ENCODE measurements at places on chromosomes 11 and 22.

- no peak for DNase-seq
Measured at GRCh38 chr11:115927823-115928329, 423.7 kb upstream of the CADM1 start.

DNA sequence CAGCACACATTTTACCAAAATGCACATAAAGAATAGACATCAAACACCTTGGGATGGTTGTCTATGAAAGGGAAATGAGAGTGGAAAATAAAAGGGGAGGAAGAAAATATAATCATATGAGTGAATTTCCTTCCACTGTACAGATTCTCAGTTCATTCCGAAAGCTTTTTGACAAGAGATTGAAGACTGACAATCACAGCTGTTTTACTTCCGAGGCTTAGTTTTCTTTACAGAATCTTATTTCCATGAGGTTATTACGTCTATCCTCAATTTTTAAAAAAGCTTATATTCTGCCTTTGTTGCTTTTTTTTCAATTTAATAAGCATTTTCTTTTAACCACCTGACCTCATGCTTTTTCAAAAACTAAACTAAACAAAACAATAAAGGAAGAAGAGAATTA, 12.8 kb upstream of the NNMT start:
- no peak for DNase-seq

- DNase-seq, result no peak
Measured at GRCh38 chr11:96854425-96854824, 464.6 kb downstream of the JRKL start.

GRCh38 chr11:116062129-116062489, 557.9 kb upstream of the CADM1 start:
- DNase-seq, result no peak

DNA sequence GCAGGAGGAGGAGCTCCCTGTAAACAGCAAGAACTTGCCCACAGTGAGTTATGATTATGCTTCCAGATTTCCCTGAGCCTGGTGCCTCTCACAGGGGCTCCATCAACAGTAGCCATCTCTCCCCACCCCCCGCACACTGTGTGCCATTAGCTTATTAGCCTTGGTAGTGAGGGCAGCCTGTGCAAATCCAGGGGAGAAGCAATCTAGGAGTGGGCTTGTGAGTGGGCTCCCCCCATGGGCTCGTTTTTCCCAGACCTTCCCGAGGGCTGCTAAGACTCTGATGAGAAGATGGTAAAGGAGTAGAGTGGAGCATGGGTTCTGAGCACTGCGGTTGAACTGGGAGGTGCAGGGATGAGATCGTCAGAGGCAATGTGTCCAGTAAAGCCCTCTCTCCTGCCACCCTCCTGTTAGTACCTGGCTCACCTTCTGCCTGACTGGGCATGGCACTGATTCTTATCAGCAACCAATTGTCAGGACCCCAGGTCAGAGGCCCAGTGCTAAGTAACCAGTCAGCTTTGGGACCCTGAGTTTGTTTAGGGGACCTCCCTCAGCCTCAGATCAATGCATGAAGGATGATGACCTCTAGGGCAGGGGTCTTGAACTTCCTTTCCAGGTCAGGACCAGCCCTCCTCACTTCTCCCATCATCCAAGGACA, 38.4 kb upstream of the TP53I11 start:
- no peak for DNase-seq

DNA sequence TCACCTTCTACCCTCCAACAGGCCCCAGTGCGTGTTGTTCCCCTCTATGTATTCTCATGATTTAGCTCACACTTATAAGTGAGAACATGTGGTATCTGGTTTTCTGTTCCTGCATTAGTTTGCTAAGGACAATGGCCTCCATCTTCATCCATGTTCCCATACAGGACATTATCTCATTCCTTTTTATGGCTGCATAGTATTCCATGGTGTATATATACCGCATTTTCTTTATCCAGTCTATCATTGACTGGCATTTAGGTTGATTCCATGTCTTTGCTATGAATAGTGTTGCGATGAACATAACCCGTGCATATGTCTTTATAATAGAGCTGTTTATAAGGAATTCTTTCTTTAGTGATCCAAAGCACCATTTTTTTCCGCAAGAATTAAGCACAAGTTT, 28.5 kb upstream of the TLCD5 start:
- DNase-seq, result no peak

GRCh38 chr11:128506356-128506755, 81.0 kb downstream of the ETS1 start:
- no peak for DNase-seq

All from stimulated activated CD4-positive, alpha-beta T cell treated with anti-CD3 and anti-CD28 coated beads, Interleukin-15, amount 100 ng/mL, for 1 hour (primary cell).